ENCODE measurements at places on chromosomes 7 and 10. TPM values are rescaled to one million over a fixed set of nuclear protein-coding genes. Genes with fewer than 3 reads are reported as not detected.

RBP3 gene
- not detected for total RNA-seq

TMEM270 gene
- total RNA-seq: not detected

FAM131B gene
- total RNA-seq: 1.4 TPM

STK32C gene
- total RNA-seq: 8.7 TPM
